ENCODE measurements at places on chromosomes 11 and 22.

DNA sequence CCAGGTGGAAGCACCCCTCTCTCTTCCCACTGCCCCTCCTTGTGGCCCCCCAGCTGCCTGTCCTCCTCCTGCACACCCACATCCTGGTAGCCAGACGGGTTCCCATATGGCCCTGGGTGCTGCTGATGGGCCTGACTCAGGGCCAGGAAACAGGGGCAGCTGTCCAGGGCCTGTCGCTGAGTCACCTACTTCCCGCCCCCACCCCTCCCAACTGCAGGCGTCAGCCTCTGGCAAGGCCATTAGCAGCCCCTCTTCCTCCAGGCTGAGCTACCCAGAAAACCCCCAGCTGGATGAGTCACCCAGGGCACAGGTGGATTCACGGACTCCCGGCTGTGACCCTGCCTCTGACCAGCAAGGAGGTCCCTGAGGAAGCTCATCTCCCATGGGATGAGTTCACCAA is 6.9 kb upstream of the GAL start:
- no peak for DNase-seq

- DNase-seq = no peak
These were observed 317.8 kb downstream of the NTM start for GRCh38 chr11:131688048-131688693.

- DNase-seq = no peak
These were observed 1.0 kb downstream of the ZNF70 start for GRCh38 chr22:23749841-23750301.

GRCh38 chr11:2482745-2483144 is 37.9 kb downstream of the KCNQ1 start:
- DNase-seq = no peak

Data from stimulated activated CD8-positive, alpha-beta memory T cell treated with anti-CD3 and anti-CD28 coated beads, Interleukin-15, amount 100 ng/mL, for 1 hour (primary cell).